ENCODE measurements at places on chromosomes 1 and 21.

- DNase-seq, result no peak
Measured at GRCh38 chr1:26005434-26006105, 7.7 kb upstream of the PAFAH2 start.

DNA sequence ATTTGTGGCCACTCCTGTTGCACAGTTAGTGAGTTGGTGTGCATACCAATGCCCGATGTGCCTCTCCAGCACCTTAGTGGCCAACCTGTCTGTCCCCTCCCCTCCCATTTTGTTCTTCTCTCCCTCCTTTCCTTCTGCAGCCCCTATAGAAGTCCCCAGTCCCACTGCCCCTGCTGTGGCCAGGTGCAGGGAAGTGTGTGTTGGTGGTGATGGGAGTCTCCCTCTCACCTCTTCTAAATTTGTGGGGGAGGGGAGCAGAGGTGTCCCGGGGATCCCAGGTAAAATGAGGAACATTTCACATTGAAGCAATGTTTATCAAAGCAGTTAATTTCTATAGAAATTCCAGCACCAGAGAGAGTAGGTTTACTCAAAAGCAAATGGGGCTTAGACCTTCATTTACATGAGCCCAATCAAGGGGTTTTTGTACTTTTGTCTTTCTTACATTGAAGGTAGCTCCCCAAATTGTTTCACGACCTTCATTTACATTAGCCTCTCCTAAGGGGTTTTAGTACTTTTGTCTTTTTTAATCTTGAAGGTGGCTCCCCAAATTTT is 3.0 kb upstream of the C1orf21 start:
- DNase-seq, result no peak

DNA sequence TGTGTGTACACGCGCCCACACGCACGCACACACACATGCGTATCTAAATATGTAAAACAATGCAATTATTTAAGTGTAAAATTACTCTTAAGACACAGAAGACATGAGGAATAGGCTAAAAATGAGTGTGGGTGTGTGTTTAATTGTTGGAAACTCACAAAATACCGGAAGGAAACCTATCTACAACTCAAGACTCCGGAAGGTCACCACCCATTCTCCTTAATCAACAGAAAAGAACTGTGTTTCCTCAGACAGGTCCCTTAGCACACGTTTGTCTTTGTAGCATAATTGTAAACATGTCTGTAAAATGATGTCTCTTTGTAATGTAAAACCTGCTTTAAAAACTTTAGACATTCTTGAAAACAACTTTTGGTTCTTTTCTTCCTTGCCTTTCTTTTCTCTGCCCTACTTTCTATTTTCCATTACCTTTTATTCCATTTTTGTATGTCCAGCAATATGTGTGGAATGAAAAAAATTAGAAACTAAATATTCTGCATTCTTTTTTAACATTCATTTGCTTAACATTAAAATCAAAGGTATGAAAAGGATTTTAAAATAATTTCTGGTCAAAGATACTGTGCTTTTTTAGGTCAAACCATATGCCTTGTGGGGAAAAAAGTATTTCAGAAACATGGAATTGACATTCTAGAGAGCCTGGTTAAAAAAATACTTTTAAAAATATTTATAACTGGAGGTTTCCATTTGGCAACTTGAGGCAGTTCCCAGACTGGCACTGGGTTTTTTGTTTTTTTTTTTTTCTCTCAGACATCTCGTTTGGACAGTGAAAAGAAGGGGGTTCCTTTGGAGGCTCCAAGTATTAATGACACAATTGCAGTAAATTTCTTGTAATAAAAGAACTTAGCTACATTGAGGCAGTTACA is 46.2 kb downstream of the ATP5PF start:
- DNase-seq, result no peak

DNA sequence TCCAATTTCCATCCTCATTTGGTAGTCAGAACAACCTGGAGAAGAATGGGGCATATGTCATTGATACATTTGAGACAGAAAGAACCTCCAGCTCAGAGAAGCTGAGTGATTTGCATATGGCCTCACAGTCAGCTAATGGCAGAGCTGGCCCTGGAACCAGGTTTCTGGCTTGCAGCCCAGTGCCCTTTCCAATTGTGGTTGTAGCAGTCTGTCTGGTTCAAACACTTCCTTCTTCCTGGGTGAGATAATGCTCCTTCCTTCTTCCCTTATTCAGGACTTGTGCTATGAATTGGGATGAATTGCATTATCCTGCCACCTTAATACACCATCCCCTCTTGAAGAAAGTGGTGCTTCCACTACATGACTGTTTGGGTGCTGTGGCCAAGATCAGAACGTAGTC is 24.2 kb downstream of the SLC5A9 start:
- DNase-seq, result no peak

- DNase-seq, result no peak
Measured at GRCh38 chr1:30834253-30834652, 74.3 kb downstream of the SDC3 start.

DNA sequence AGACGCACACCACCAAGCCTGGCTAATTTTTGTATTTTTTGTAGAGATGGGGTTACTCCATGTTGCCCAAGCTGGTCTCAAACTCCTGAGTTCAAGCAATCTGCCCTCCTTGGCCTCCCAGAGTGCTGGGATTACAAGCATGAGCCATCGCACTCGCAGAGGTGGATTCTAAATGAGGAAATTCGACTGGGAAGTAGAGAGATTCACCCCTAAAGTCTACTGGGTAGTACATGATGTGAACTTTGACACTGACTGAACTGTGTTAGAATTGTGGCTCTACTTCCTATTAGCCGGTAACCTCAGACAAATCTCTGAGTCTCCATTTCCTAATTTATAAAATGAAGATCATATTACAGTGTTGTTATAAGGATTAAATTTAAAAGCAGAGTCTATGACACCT is 276.0 kb upstream of the NR5A2 start:
- DNase-seq, result no peak

- no peak for DNase-seq
Measured at GRCh38 chr1:244344001-244344400, 107.7 kb downstream of the ADSS2 start.

DNA sequence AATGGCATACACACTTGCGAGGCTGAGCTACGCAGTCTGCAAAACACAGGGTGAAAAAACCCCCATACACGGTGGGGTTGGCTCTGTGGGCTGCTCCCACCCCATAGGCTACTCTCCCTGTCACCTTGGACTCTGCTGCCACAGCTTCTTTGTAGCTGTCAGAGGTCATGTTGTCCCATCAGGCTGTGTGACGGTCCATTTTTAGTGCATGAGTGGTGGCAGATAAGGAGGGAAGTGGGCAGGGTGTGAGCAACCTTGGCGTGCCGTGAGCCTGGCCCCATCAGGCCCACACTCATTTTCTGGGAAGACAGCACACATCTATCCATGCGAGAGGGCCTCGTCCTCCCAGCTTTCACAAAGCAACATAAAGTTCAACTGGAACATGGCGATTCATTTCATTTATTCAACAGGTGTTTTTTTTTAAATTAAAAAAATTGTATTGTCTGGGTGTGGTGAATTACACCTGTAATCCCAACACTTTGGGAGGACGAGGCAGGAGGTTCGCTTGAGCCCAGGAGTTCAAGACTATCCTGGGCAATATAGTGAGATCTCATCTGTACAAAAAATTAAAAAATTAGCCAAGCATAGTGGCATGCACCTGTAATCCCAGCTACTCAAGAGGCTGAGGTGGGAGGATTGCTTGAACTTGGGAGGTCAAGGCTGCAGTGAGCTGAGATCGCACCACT is 9.5 kb downstream of the GPR137B start:
- no peak for DNase-seq

- DNase-seq, result no peak
Measured at GRCh38 chr1:219757890-219758289, 145.0 kb upstream of the ZC3H11B start.
